ENCODE measurements at places on chromosomes 4 and X.

GRCh38 chrX:32280489-32280888 is 930.9 kb downstream of the DMD start:
- no peak for DNase-seq

GRCh38 chrX:2577844-2578466 is 77.2 kb upstream of the DHRSX start:
- DNase-seq = no peak

DNA sequence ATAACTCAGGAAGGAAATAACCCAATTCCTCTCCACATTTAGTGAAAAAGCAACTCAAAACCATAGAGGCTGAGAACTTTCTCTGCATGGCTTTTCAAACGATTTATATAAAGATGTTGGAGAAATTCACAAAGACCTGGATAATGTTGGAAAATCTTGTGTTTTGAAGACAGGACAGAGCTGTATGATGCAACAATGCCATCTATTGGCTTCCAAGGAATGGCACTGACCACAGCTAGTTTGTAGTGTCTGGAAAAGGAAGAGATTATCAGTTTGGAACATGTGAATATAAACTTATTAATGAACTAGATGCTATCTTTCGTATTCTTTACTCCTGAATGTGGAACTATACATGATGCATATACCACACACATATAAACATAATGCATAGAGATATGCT is 503.6 kb downstream of the IL1RAPL1 start:
- DNase-seq = no peak

GRCh38 chr4:146051728-146052391 is 113.2 kb upstream of the ZNF827 start:
- DNase-seq = no peak

GRCh38 chr4:16785793-16786527 is 112.5 kb downstream of the LDB2 start:
- no peak for DNase-seq

- no peak for DNase-seq
Observed at GRCh38 chr4:6322761-6323566, 53.3 kb downstream of the WFS1 start.

GRCh38 chrX:123291623-123292022 is 107.5 kb downstream of the GRIA3 start:
- DNase-seq = no peak

DNA sequence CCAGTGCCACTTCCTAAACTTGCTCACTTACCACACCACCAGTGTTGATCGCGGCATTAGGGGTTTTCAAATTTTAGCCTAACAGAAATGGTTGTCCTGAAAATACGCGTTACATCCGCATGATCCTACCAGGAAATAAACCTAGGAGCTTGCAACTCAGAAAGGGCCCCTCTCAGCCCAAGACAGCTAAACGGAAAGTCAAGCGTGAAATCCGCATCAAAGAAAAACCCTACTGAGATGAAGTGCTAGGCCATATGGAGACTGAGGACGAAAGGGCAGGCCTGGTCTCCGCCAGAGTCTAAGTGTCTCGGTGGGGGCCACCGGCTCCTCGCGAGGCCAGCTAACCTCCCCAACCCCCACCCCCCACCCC is 626 bp downstream of the YTHDC1 start:
- DNase-seq = no peak

GRCh38 chr4:41212616-41213203 is 1.6 kb downstream of the APBB2 start:
- DNase-seq = no peak

GRCh38 chr4:33996075-33996718 is 2248.1 kb downstream of the ARAP2 start:
- DNase-seq = no peak

DNA sequence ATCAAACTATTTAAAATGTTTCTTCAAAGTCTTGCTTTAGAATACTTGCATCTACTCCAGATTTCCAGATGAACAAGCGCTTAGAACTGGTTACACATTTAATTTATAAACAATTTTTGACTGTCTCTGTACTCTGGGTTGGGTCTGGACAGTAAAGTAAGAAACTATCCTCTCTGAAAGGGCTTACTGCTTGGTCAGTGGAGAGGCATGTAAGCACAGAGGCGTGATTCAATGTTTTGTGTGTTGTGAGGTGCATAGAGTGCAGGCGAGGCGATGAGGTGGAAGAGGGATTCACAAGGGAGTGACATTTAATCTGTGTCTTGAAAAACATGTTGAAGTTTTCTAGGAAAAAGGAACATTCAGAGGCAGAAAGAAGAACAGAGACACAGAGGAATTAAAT is 231.4 kb downstream of the VEGFC start:
- no peak for DNase-seq

- DNase-seq = no peak
Observed at GRCh38 chrX:129449148-129449547, 74.1 kb downstream of the SMARCA1 start.
